Cardiac septum (tissue), 1 donor: ENCODE measurements at places on chromosomes 1 and 21. TPM values are rescaled to one million over a fixed set of nuclear protein-coding genes. Genes with fewer than 3 reads are reported as not detected.

DNA sequence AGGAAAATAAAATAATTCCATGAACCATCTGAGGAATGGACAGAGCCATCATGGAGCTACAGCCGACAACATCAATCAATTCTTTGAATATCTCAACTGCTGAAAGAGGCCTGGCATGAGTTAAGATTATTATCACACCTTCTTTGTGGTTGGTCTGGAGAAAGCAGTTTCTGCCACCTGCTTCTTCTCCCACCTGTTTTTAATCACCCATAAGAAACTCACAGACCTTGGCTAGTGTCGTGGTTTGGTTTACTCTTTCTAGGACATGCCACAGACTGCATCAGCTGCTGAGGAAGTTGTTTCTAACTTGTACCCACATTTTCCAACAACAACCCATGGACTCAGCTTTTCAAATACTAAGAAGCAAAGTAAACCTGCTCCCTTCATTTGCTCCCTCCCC, 65.6 kb downstream of the NTPCR start:
- no peak for DNase-seq

- no peak for DNase-seq
Measured at GRCh38 chr1:57770772-57771171, 346.9 kb upstream of the DAB1 start.

- DNase-seq, result no peak
Measured at GRCh38 chr1:188615321-188615720, 1786.6 kb downstream of the PLA2G4A start.

- no peak for DNase-seq
Measured at GRCh38 chr1:30700528-30701257, 22.7 kb downstream of the MATN1 start.

DNA sequence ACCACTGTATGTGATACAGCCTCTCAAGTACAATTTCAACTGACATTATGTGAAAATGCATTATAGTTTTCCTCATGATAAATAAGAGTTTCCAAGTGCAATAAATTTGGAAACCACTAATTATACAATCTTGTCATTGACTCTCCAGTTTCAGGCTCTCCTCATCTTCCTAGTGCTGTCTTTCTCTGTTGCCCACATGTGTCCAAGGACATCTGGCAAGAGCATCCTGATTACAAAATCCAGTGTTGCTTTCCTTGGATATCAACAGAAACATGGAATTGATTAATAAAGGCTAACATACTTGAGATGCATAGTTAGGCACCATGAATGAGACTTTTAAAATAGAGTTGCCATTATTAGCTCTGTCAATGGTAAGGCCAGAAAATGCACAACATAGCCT, 15.6 kb upstream of the MAP10 start:
- DNase-seq, result no peak

DNA sequence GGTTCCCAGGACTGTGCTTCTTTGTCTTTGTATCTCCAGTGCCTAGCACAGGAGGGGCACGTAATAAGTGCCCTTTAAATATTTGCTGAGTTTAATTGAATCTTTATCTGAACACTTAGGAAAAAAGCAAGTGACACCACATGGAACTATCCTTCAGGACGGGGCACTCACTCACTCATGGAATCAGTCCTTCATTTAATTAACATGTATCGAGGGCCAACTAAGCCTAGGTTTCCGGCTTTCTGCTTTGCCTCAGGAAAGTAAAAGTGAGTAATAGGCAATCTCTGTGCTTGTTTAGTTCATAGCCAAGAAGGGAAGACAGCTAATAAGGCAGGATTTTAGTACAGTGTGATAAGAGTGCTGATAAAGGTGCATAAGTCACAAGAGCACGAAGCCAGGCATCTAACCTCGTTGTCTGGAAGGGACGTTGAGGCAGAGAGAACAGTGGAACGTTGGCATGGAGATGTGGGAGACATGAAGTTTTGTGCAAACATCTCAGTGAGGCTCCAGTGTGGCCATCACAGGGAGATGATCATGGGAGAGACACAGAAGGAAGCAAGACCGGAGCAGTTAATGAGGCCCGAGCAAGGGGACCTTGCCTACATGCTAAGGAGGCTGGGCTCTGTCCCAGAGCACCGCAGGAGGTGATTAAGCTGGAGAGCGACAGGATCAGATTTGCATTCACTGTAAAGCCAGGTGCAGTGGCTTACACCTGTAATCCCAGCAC, 54.1 kb upstream of the TRIM67 start:
- no peak for DNase-seq

DNA sequence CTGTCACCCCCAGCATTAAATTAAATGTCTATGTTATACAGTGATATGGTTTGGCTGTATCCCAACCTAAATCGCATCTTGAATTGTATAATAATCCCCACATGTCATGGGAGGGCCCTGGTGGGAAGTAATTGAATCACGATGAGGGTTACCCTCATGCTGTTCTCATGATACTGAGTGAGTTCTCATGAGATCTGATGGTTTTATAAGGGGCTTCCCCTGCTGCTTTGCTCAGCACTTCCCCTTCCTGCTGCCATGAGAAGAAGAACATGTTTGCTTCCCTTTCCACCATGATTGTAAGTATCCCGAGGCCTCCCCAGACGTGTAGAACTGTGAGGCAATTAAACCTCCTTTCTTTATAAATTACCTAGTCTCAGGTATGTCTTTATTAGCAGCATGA, 445.7 kb downstream of the MRPL39 start:
- no peak for DNase-seq

DNA sequence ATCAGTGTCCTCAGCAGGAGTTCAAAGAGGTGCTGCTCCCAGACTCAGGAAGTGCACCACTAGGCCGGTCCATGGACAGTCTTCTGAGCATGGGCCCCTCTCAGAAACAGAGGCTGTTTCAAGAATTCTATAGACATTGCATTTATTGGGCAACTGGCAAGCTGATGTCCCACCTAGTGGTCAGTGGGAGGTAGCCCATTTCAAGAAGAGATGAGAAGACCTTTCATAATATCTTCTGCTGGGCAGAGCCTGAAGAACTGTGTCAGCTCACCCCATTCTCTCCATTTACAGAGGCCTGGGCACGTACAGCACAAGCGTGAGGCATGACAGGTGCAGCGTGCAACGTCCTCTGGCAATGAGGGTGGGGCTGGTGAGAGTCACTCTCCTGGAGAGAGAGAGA, 216.0 kb downstream of the DYRK1A start:
- DNase-seq, result no peak

DNA sequence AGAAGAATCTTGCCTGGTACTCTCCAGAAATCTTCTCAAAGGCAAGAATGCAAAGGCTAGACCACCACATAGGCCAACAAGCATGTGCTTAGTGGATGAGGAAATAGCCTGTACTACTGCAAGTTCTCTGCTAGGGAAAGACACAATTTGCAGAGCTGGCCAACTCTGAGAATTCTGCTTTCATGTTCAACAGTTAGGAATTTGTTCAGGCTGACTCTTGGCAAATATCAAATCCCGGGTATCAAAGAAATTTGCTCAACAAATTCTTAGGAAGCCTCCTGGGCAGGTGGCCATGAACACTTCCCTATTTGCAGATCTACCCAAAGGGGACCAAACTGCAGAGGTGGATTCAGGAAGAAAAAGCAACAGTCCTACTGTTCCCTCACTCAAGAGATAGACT, 15.0 kb upstream of the H3-3A start:
- DNase-seq, result no peak

DNA sequence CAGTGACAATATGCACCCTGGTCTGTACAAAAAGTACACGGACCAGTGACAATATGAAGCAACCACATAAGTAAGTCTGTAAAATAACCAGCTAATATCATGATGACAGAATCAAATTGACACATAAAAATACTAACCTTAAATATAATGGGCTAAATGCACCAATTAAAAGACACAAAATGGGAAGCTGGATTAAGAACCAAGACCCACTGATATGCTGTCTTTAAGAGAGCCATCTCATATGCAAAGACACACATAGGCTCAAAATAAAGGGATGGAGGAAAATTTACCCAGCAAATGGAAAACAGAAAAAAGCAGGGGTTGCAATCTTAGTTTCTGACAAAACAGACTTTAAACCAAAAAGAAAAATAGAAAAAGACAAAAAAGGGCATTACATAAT, 70.4 kb upstream of the VCAM1 start:
- DNase-seq, result no peak

GRCh38 chr21:44671911-44672310, 5.2 kb upstream of the KRTAP12-2 start:
- DNase-seq, result no peak

DNA sequence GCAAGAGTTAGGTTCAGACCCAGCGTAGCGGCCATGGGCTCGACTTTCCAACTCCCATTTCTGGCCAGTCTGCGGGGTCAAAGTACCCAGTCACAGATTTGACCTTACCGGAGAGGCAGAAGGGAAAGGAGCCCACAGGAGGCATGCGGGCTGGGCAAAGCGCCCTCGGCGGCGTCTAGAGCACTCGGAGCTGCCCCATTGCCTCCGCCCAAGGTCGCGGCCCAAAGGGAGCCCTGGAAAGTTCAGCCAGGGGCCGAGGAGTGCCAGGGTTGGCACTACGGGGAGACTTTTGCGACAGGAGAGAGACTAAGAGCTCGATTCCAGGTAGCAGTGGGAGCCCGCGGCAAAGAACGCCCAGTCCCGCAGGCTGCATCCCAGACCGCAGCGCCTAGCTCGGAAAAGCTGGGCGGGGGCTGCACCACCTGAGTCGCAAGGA, 896 bp downstream of the KANK4 start:
- no peak for DNase-seq

DNA sequence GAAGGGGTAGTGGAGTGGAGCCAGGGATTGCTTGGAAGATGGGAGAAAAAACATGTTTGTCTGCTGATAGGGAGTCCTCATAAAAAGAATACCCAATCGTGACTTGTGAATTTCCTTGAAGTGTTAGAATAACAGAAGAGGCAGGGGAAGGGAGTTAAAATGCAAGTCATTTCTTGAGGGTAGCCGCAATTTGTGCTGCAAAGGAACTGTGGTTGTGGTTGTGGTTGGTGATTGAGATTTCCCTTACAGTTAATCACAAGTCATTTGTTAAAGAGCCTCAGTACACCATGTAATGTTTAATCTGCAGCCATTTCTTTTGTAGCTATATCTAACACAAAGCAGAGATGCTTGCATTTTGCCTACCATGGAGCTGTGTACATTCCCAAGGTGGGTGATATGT, 38.5 kb upstream of the EGLN1 start:
- no peak for DNase-seq

GRCh38 chr1:165853528-165854075, 26.2 kb downstream of the UCK2 start:
- no peak for DNase-seq

DNA sequence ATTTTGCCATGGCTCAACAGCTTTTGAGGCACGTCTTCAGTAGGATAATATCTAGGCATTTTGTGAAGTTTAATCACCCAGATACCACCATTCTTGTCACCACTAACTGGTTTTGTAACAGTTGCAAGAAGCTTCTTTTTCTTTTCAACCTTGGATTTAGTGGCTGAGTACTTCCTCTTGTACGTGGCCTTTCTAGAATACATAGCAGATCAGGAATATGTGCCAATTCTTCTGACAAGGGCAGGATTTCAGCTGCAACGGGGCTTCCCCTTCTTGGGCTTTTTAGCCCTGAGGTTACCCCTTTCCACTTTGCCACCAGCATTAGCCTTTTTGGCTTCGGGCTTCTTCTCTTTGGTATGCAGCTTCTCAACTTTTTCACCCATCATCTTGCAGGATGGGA, 79.3 kb upstream of the WARS2 start:
- DNase-seq, result no peak

GRCh38 chr1:52913537-52913936, 8.0 kb downstream of the ECHDC2 start:
- no peak for DNase-seq

DNA sequence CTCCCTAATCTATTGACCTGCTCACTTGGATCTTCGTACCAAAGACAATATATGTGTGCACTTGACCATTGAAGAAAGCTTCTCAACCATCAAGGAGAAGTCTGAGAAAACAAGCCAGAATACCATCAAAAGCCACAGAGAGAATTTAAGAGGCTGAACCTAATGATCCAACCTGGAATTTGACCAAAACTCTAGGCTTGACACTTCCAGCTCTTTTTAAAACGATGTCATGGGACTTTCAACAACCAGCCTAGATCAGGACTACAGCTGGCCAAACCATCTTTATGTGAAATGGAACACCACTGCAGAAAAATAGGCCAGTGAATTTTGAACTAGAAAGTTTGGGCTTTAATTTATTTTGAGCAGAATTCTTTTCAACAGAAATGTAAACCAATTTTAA, 444.4 kb downstream of the LTN1 start:
- no peak for DNase-seq

- DNase-seq, result no peak
Measured at GRCh38 chr21:20523191-20523590, 475.0 kb upstream of the NCAM2 start.

DNA sequence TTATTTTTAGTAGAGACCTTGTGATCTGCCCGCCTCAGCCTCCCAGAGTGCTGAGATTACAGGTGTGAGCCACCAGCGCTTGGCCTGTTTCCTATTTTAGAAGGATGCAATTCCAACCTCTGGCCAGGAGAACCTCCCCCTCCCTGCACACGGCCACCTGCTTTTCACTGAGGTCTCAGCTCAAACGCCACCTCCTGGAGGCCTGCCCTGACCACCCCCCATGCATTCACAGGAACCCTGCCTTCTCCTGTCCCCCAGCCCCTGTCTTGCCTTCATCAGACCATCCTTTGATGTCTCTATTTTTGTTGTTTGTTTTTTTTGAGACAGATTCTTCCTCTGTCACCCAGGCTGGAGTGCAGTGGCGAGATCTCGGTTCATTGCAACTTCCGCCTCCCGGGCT, 2.3 kb downstream of the SRM start:
- no peak for DNase-seq

- no peak for DNase-seq
Measured at GRCh38 chr1:187054862-187055757, 226.4 kb downstream of the PLA2G4A start.

DNA sequence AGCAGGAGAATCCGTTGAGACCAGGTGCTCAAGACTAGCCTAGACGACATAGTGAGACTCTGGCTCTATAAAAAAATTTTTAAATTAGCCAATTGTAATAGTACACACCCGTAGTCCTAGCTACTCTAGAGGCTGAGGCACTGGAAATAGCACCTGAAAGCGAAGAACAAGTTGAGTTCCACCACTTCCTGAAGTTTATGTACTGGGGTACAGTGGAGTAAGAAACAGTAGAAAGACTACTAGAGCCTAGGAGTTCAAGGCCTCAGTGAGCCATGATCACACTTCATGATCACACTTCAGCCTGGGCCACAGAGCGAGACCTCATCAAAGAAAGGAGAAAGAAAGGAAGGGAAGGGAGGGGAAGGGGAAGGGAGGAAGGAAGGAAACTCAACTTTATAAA, 19.8 kb downstream of the RSBN1 start:
- DNase-seq, result no peak

GRCh38 chr1:116571215-116571919, 541 bp upstream of the CD58 start:
- DNase-seq, result no peak

GRCh38 chr1:9942399-9942938, 722 bp downstream of the LZIC start:
- DNase-seq, result no peak

GRCh38 chr1:199303035-199303434, 664.2 kb downstream of the PTPRC start:
- DNase-seq, result no peak

GRCh38 chr21:33033094-33033951, 7.6 kb downstream of the OLIG2 start:
- DNase-seq, result no peak

The USH2A gene
- total RNA-seq, result 3.6 TPM

The ESRRG gene
- total RNA-seq, result 32.3 TPM

The AQP10 gene
- total RNA-seq, result 0.70 TPM

The HSD17B7 gene
- 4.6 TPM for total RNA-seq

The CYP4A11 gene
- not detected for total RNA-seq

The ATP1A2 gene
- 147 TPM for total RNA-seq

The LIPI gene
- not detected for total RNA-seq

The CASZ1 gene
- total RNA-seq, result 82.0 TPM

The ITGB2 gene
- 11.5 TPM for total RNA-seq

The PLEKHN1 gene
- not detected for total RNA-seq

The ADAM30 gene
- 0.11 TPM for total RNA-seq

The TAS1R1 gene
- not detected for total RNA-seq
